ENCODE measurements at places on chromosomes 12 and 14.

DNA sequence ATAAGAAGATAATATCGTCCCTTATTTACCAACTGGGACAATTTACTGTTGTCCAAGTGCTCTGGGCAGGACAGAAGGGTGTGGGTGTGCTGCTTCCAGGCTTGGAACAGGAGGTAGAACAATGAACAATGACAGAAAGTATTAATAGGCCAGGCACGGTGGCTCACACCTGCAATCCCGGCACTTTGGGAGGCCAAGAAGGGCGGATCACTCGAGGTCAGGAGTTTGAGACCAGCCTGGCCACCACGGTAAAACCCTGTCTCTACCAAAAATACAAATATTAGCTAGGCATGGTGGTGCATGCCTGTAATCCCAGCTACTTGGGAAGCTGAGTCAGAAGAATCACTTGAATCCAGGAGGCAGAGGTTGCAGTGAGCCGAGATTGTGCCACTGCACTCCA lies 2.5 kb downstream of the IFI27 start:
- DNase-seq, result no peak

DNA sequence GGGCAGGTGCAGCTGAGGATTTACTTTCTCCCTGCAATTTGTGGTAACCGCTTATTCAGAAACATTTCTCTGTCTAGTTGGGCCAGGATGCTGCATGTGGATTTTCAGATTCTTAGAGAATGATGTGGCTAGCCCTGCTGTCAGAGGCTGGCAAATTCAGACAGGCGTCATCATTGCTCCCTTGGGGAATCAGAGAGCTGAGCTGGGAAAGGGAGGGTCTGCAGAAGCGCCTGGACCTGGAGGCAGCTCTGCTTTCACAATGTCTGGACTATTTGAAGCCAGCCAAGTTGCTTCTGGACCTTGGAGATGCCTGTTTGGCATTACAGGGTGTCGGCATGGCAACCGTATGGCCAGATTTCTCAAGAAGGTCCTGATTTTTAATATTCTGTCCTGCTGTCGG lies 3.4 kb downstream of the GALNT16 start:
- no peak for DNase-seq

DNA sequence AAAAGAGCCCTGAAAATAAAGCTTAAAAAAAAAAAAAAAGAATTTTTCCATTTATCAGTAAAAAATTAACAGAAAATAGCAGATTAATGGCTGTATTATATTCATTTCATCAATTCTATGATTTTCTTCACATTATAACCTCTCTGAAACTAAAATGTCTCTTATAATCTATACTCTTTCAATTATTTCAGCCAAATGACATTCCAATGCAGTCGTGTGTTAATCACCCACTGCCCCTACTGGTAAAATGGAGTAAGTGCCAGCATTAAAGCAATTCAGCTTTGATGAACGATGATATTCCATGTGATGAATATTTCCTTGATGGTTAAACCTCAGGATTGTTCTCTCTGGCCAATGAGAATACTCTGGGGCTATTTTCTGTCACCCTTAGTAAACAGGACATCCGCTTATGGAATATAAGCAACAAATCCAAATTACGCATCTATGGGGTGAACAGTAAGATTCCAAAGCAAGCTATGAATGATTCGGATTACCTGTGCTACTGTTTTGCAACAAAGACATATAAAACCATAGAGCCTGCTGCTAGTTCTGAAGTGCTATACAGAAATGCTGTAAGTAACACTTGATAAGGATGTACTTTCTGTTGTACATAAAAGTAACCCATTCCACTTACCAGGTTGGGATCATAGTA lies 20.3 kb upstream of the SYCP3 start:
- DNase-seq, result no peak

DNA sequence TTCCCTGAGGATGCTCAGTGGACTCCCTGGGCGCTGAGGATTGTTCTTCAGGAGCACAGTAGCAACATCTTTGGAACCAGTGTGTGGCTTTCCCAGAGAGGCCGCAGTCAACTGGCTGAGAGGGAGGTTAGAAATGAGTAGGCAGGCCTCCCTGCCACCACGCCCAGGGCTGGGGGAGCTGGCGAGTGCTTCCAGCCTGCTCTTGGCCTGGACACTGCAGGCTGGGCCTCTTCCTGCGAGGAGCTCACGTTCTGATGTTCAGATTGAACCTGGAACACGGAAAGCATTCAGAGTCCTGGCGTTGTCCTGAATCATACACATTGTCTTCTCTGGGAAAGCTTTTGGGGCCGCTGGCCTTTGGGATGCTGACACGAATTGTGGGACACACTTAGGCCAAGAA lies 15.6 kb downstream of the TSPAN9 start:
- DNase-seq, result no peak

DNA sequence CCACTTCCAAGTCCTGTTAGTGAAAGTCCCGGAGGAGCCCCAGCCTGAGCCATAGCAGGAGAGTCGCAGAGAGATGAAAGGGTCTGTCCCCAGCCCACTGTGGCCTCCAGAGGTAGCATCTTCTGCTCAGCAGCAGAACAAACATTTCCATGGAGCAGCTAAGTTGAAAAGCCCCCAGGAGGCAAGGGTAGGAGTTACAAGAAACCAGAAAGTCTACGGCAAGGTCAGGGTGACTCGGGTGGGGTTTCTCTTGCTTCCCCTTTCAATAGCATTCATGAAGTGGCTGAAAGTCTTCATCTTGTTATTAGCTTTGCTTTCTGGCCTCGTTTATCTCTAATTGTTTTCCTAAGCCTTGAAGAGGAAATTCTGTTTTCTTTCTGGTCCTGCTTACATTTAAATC lies 151.2 kb upstream of the DIO3 start:
- no peak for DNase-seq

- DNase-seq, result no peak
These were observed 10.4 kb upstream of the OSBPL8 start for GRCh38 chr12:76569685-76570604.

DNA sequence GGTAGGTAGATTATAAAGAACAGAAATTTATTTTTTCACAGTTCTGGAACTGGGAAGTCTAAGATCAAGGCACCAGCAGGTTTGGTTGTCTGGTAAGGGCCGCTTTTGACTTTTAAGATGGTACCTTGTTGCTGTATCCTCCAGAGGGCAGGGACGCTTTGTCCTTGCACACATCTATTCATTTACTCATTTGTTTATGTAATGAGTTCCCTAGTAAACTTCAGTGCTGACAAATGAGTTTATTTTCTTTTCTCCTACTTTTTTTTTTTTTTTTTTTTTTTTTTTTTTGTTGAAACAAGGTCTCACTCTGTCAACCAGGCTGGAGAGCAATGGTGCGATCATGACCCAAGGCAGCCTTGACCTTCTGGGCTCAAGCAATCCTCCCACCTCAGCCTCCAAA lies 195.7 kb downstream of the FBXL14 start:
- DNase-seq, result no peak

- no peak for DNase-seq
These were observed 5.9 kb downstream of the SDR9C7 start for GRCh38 chr12:56928262-56928661.

GRCh38 chr14:63432228-63432627 lies 110.9 kb downstream of the PPP2R5E start:
- no peak for DNase-seq

DNA sequence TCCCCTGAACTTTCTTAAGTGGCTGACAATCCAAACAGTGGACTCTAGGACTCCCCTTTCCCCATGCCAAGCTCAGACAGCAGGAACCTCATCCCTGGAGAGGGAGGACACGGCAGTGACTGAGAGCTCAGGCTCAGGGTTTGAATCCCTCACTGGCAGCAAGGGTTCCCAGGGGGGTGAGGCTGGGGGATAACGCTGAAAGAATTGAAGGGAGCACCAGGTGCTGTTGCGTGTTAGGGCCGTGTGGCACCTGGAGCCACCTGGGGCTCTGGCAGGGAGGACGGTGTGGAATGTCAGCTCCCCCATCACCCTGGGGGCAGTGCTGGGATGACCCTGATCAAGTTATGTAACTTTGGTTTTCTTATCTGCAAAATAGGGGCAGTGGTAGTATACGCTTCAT lies 40.1 kb downstream of the ANO2 start:
- DNase-seq, result no peak

GRCh38 chr12:83318386-83319098 lies 631.8 kb downstream of the TMTC2 start:
- no peak for DNase-seq

GRCh38 chr14:103733651-103734050 lies 18.0 kb downstream of the ZFYVE21 start:
- no peak for DNase-seq

- no peak for DNase-seq
These were observed 86.9 kb downstream of the RIN3 start for GRCh38 chr14:92600318-92601053.
